T-helper 1 cell (primary cell): ENCODE measurements at places on chromosomes 16 and 17.

DNA sequence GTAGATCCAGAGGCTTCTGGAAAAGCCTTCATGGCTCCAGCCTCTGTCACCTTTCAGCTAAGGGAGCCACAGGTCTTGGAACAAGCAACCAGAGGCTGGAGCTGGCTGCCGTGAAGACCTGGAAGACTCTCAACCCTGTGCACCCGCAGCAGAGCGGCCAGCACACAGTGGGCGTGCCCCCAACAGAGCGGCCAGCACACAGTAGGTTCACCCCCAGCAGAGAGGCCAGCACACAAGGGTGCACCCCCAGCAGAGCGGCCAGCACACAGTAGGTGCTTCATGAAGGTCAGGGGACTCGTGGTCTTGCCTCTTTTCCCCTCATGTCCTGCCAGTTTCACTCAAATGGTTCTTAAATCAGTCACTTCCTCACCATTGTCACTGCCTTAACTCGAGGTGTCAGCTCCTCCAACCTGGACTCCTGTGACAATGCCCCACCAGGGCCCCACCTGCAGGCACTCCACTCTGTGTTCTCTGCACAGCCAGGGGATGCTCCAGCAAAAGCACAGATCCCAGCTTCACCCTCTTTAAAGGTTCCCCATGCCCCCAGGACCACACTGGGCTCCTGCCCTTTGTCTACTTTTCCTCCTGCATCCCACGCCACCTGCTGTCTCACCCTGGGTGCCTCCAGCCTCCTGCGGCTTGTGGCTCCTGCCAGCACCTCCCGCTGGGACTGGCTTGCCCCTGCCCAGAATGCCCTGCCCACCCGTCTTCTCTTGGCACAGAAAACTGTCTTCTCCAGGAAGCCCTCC is 42.4 kb upstream of the DOC2B start:
- DNase-seq = no peak

DNA sequence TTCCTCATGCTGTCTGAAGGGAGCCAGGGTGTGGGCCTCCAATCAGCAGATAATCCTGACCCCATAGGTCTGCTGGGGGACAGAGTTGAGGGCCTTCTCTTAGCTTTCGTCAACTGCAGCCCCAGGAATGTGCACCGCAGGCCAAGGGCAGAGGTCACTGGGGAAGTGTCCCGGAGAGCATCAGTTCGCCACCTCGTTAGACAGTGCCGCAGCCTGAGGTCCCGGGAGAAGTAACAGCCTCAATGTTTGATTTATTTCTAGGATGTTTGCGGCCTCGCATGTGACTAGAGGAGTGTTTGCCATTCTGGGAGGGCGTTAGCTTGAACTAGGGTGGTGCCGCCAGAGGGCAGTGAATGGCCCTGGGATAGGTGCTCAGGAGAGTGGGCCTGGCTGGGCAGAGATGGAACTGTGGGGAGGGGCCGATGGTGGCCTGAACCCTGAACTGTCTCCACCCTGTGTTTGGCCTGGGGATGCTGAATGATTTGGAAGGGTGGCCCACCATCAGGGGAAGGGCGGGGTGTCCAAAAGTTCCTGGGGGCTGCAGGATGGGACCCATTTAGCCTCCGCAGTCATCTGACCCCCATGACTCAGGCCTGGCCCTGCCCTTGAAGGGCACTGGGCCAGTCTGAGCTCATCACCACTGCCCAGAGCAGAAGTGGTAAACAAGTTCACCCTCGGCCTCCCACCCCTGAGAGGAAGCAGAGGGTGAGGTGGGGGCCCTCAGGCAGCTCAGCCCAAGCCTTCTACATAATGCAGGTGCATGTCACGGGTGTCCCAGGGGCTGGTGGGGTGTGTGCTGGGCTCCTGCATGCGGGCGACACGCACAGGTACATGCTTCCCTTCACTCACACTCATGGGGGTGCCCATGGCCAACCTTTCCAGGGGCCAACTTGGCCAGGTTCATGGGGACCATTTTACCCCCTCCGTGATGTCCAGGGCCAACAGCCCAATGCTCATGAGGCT is 12.4 kb upstream of the TAC4 start:
- DNase-seq = no peak

GRCh38 chr17:29603109-29603674 is 10.3 kb downstream of the ANKRD13B start:
- no peak for DNase-seq

- no peak for DNase-seq
Observed at GRCh38 chr16:67115639-67116038, 5.9 kb downstream of the PHAF1 start.

- DNase-seq = no peak
Observed at GRCh38 chr16:78490847-78491246, 391.4 kb downstream of the WWOX start.

DNA sequence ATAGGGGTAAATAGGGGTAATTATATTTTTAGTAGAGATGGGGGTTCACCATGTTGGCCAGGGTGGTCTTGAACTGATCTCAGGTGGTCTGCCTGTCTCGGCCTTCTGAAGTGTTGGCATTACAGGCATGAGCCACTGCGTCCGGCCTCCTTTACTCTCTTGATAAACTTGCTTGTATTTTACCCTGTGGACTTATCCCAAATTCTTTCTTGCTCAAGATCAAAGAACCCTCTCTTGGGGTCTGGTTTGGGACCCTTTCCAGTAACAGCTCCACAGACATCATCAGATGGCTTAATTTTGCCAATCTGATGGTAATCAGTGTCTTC is 5.6 kb upstream of the C1QTNF1 start:
- no peak for DNase-seq

GRCh38 chr16:5850632-5851392 is 753.2 kb upstream of the EEF2KMT start:
- DNase-seq = no peak

DNA sequence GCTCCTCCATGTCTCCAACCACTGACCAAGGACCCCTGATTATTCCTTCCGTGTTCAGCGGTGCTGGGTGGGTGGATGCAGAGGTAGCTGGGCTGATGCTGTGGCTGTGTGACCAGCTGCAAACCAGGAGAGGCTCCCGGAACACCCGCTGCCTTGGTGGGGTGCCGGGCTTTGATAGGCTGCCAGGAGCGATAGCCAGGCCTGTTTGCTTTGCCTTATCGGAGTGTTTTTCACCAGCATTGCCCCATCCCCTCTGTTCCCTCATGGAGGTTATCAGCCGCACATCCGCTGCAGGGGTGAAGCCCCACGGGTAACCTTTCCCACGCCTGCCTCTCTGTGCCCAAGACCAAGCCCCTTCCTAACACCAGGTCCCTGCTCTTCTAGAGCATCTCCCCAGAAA is 354.3 kb downstream of the C16orf95 start:
- no peak for DNase-seq

GRCh38 chr16:54957403-54958166 is 26.9 kb downstream of the IRX5 start:
- no peak for DNase-seq

GRCh38 chr16:66070140-66070917 is 296.2 kb upstream of the CDH5 start:
- no peak for DNase-seq

DNA sequence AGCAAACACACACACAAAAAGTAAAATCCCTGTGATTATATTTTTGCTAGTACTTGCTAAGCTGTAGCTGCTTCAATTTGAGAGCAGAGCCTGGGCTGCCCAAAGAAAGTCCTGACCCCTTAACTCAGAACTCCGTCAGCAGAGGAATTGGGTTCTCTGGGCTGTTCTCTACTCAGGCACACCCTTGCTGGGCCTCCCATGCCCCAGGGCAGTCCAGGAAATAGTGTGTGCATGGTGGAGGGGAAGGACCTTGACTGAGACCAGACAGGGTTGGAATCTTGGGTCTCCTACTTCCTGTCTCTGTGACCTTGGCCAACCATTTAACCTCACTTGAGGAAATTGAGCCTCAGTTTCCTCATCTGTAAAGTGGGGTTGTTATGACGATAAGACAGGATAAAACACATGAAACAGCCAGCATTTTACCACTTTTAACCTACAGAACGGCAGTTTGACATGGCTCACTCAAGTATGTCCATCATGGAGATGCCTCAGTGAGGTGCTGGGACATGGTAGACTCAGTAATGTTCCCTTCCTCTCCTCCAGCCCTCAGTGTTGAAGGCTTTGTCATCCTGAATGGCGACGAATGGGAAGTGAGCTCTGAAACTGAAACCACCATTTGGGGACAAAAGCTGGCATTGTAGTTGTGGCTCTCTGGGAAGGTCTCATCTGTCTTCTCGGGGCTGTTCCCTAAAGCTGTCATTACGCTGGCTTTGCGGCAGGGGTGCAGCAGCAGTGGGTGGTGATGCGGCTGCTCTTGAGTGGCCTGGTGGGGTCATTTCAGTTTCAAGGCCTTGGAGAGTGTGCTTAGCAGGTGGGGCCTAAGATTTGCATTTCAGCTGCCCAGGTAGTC is 74.9 kb downstream of the CMIP start:
- DNase-seq = no peak

DNA sequence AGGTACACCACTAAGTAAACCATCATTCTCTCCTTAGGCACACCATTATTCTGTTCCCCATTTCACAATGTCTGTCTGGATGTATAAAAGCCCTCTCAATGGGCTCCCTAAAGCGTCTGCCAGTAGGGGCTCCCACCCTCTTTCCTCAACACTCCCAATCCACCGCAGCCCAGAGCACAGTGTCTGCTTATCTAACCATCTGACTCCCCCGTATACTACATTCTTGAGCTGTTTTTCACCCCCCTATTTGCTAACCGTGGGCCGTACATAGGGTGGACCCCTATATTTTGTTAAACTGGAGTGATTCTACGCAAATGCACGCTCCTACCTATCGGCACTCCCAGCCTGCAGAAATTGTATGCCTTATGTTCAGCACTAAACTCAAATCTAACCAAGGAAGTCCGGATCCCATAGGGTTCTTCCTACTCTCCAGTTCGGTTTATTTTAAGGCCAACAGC is 685 bp upstream of the PSMD3 start:
- DNase-seq = no peak

DNA sequence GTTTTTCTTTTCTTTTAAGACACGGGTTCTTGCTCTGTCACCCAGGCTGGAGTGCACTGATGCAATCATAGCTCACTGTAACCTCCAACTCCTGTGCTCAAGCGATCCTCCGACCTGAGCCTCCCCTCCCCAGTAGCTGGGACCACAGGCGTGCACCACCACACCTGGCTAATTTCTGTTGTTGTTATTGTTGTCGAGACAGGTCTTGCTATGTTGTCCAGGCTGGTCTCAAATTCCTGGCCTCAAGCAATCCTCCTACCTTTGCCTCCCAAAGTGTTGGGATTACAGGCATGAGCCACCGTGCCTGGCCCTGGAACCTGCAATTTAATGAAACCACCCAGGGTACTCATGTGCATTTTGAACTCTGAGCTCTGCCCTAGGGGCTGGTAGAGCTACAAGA is 24.1 kb downstream of the JUP start:
- no peak for DNase-seq

- DNase-seq = no peak
Observed at GRCh38 chr16:86505185-86505898, 5.0 kb upstream of the FOXF1 start.

DNA sequence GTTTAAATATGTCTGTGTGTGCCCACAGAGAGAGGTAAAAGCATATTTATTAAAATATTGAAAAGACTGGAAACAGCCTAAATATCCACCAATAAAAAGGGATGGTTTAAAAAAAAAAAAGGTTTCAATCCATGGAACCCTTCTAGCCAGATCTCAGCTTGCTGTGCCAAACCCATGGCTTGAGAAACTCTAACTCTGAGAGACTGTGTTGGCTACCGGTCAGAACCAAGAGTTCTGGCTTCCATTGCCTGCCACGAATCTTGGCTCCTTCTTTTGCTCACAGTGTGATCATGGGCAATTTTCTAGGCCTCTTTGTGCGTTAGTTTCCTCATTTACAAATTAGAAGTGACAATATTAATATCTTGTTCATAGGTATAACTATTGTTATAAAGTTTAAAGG is 201.3 kb upstream of the IRX3 start:
- no peak for DNase-seq

DNA sequence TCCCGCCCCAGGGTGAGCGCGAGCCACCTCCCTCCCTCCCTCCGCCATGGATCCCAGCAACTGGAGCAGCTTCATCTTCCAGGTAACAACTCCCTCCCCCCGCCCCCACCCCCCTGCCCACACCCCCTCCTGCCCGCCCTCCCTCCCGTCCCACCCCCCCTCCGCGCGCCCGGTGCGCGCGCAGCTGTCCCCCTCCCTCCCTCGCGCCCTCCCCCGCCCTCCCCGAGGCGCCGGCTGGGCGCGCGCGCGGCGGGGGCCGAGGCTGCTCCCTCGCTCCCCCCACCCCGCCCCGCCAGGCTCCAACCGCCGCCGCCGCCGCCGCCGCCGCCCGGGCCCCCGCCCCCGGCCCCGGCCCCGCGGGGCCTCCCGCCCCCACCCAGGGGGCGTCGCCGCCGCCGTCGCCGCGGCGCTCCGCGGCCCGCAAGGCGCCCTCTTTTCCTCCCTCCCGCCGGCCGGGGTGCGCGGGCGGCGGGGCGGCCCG is at the start of gene MAZ:
Gene MAZ, plus strand, starts transcription at position 431 of the 481 bp plus-strand sequence. CDS start 173 bp downstream, outside the sequence.
- DNase-seq = peak; percentile 83

- no peak for DNase-seq
Observed at GRCh38 chr16:14505846-14506245, 124.2 kb downstream of the PARN start.
